ENCODE measurements at places on chromosomes 3 and 15. TPM values are rescaled to one million over a fixed set of nuclear protein-coding genes. Genes with fewer than 3 reads are reported as not detected.

Gene IL17RB
- 2.3 TPM for total RNA-seq

Gene CPNE9
- total RNA-seq: not detected

Gene ABCF3
- total RNA-seq: 62.1 TPM

DNA sequence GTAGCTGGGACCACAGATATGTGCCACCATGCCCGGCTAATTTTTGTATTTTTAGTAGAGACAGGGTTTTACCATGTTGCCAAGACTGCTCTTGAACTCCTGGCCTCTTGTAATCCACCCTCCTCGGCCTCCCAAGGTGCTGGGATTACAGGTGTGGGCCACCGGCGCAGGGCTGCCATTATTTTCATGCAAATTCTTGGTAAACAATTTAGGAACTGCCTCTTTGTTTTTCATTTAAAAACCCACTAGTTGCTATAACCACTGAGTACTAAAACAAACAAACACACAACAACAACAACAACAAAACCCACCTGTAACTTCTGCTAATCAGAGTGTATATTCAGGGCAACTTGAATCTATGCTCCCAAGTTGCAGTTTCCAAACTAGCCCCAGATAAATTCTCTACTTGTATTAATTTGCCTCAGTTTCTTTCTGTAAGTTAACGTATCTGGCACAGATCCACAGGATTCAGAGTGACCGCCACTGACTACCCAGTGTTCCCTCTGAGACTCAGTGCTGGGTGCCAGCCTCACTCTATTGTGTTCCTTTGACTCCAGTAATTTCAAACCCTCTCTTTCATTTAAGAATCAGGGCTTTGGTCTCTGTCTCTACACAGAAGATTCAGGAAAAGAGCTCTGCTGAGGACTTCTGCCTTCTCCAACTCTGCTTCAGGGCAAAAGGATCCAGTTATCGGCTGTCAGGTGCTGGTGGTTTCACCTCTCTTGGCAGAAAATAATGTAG is 18.6 kb upstream of the ZNF710 start:
- H3K4me1 ChIP-seq: no peaks in the 10 kb centered on the region
- no peak for DNase-seq
- no peak overlapping the region for H3K4me3 ChIP-seq

DNA sequence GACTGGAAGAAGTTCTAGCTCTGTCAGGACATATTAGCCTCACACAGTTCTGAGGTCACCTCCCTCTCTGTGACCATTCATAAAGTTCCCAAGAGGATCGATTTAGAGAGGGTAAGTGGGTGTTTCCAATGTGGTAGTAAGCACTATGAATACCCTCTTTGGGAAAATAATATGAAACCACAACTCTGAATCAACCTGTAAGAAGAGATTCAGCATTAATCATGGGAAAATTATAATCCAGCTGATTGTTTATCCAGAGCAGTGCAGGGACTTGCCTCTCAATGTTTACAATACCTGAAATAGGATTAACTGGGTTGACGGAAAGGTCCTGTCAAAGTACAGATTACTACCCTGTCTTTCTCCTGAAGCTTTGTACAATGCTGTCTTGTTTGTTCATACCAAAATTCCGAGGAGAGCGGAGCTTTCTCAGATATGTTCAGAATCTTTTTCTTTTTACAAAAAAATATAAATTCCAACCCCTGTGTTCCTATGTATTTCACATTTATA is 302.9 kb upstream of the DPPA4 start:
- H3K4me1 ChIP-seq: no peaks in the 10 kb centered on the region
- no peak overlapping the region for H3K4me3 ChIP-seq
- H3K27ac ChIP-seq: no peak overlapping the region
- no peak for DNase-seq
- H3K36me3 ChIP-seq: no peaks in the 10 kb centered on the region

- H3K36me3 ChIP-seq: no peaks in the 10 kb centered on the region
- no peaks in the 10 kb centered on the region for H3K27me3 ChIP-seq
Observed at GRCh38 chr3:9595877-9596276, 42.3 kb upstream of the LHFPL4 start.

GRCh38 chr3:116067326-116067725 is 378.0 kb downstream of the LSAMP start:
- H3K36me3 ChIP-seq: no peaks in the 10 kb centered on the region
- H3K27ac ChIP-seq: no peak overlapping the region
- no peaks in the 10 kb centered on the region for H3K27me3 ChIP-seq
- no peak for DNase-seq
- H3K4me1 ChIP-seq: no peaks in the 10 kb centered on the region
- no peak overlapping the region for H3K4me3 ChIP-seq

GRCh38 chr3:72344647-72345046 is 503.6 kb downstream of the SHQ1 start:
- H3K36me3 ChIP-seq: no peaks in the 10 kb centered on the region
- peaks cover 20% of the 10 kb centered on the region for H3K4me1 ChIP-seq
- no peak overlapping the region for H3K4me3 ChIP-seq
- no peaks in the 10 kb centered on the region for H3K27me3 ChIP-seq
- no peak overlapping the region for H3K27ac ChIP-seq
- no peak for DNase-seq
